Stimulated activated CD8-positive, alpha-beta memory T cell treated with anti-CD3 and anti-CD28 coated beads, Interleukin-12 subunit alpha, Interleukin-12 subunit beta, amount 100 ng/mL, for 1 hour (primary cell): ENCODE measurements at places on chromosomes 7 and 10.

DNA sequence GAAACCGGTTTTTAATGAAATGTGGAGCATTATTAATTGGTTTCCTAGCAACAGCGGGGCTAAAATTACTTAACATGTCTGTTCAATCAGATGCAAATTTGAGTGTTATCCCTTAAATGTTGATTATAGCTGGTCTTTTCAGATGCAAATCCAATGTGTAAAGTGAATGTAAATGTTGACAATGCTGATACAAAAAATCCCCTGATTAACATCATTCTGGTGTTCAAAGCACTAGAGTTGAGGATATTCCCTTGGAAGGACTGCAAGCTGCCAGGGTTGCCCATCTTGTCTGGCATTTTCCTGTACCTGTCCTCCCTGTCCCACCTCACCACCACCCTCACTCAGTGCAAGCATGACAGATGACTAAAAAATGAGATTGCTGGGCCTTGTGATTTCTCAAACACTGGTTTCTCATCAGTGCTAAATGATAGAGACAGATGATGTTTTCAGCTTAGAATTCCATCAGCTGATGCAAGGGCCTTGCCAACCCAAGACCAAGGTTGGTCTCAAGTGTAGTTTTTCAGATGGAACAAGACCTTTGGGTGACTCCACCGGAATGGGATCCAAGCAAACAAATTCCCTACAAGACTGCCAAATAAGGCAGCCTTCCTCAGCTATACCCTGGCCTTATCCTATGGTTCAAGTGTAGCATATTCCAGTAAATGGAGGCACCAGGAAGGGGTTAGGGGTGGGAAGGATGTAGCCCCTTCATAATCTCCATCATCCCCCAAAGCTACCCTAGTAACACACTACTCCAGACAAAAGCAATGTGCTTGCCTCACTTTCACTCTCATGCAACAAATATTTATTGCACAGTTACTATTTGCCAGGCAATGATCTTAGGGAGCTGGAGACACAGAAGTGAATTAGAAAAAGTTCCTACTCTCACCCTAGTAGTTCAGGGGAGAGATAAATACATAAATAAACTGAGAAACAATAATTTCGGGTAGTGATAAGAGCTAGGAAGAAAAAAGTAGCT lies 54.9 kb downstream of the JAZF1 start:
- no peak for DNase-seq

DNA sequence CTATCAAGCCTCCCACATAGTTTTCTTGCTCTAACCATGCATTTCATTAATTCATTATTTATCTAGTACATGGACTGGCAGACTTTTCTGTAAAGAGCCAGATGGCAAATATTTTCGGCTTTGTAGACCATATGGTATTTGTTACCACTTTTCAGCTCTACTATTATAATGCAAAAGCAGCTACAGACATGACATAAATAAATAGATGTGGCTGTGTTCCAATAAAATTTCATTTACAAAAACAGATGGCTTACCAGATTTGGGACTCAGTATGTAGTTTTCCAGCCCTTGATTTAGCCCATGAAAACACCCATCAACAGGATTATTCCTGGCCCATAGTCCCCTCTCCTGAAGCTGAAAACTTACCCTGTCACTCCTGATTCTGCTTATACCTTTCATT lies 32.1 kb downstream of the PLCE1 start:
- DNase-seq, result no peak

GRCh38 chr10:44959247-44960087 lies at the start of gene RASSF4:
Gene RASSF4, plus strand, starts transcription at chr10:44959802. Its CDS starts 10,401 bp downstream, at chr10:44970203.
- DNase-seq, result peak; percentile 79

GRCh38 chr7:4730971-4731370 lies 44.5 kb upstream of the AP5Z1 start:
- no peak for DNase-seq

DNA sequence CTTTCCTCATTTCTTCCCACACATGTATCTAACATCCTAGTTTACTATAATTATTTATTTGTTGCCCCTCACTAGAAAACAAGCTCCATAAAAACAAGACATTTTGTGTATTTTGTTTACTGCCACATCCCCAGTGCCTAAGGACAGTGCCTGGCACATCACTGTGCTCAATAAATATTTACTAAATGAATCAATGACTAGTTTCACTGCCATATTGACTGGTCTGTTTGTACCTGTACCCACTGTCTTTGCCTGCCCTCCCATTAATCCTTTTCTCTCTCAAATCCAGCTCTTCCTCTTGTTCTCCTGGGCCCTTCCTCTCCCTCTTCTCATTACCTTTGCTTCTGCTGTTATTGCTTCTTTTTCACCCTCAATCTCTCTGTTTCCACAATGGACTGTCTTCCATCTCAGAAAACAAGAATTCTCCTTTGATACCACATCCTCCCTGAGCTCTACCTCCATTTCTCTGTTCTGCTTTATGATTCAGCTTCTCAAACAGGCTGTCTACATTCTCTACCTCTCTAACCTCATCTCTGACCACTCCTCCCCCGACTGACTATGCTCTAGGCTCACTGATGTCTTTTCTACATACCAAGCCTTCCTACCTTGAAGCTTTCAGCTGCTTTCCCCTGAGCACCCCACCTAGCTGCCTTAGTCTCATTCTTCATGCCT lies 8.3 kb upstream of the FAM133B start:
- no peak for DNase-seq

GRCh38 chr10:131928248-131929095 lies 27.7 kb downstream of the PPP2R2D start:
- DNase-seq, result no peak

DNA sequence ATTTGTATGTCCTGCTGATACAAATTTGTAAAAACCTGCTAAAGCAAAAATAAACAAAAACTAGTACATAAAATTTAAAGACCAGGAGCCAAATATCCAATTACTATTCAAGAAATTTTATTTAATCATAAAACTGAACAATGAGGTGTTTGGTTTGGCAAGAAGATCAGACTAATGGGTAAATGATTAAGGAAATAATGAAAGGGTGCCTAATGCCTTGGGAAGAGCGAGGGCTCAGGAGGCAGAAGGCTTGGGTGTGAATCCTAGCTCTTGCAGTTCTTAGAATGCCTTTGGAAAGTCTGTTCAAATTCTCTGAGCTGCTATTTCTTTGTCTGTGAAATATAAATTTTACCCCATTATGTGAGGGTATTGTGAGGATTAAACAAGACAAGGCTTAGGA lies 32.4 kb downstream of the NAPEPLD start:
- no peak for DNase-seq

GRCh38 chr10:126430512-126430911 lies 42.2 kb upstream of the ADAM12 start:
- DNase-seq, result no peak

DNA sequence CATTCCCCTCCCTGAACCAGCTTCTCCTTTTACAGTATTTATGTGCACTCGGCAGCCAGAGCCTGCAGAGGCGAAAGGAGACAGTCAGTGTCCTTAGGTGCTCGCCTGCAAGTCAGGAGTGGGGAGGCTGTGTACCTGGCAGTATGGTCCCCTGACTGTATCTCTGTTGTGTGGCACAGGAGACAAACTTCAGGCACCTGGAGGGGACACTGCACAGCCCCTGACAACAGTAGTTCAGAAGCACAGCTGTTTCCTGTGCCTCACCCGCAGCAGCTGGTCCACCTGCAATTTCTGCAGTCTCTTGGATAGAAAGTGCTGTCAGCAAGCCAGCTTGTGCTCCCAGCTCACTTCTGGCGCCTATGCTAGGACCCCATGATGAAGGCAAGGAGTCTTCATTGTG lies 73.4 kb upstream of the LAMB4 start:
- no peak for DNase-seq

DNA sequence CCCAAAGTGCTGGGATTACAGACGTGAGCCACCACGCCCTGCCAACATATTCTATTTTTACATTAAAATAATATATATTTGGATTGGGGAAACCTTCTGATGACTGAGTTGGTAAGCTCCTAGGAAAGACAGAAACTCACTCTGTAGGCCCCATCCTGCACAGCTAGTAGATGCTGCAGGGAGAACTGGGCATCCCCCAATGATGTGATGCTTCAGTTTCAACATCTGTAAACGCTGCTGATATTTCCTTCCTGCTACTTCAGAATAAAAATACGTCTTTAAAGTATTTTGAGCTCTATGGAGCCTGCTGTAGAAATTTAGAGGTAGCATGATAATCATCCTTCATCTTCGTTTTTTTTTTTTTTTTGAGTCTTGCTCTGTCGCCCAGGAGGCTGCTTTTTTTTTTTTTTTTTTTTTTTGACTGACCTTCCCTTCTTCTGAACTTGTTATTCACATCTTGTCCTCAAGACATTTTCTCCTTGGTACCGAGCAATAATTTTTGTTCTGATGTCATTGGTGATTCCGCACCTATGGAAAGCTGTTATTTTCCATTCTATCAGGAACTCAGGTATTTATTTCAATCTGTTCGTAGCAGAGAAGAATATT lies 21.8 kb upstream of the INPP5F start:
- no peak for DNase-seq

DNA sequence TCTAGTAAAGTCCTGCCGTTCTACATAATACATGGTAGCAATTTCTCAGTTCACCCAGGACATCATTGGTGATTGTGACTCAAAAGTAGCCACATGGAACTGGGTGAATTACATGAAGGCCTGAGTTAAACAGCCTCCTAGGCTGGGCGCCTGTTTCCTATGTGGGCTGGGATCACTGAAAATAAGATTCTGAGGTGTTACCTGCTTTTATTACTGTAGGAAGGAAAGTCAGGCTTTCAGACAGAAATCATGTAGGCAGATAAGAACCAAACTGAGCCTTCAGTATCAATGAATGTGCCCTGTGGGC lies 160.4 kb downstream of the CAMK1D start:
- DNase-seq, result no peak
